AML-193 (cell line): ENCODE measurements at places on chromosomes 3 and 15.

- no peak for DNase-seq
Observed at GRCh38 chr3:156997351-156997750, 162.6 kb downstream of the CCNL1 start.

DNA sequence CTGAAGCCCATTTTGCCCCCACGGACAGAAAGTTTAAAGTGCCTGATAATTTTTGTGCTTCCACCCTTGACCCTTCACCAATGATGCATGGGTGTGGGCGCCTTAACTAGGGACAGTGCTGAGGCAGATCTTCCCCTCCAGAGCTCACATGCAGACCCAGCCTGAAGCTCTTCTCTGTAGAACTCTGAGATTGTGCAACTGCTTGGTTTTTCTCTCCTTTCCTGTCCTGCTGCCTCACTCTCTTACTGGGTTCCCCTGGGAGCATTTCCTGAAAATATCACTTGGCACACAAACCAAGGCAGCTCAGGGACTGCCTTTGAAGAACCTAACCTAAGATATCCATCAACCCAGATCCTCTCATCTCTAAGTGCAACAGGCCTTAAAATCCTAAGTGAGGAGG, 220.3 kb upstream of the STT3B start:
- peak; percentile 4 for DNase-seq

- DNase-seq, result no peak
Observed at GRCh38 chr3:13276438-13277195, 143.5 kb downstream of the NUP210 start.

GRCh38 chr3:150450916-150451315, 42.8 kb downstream of the TSC22D2 start:
- peak; percentile 81 for DNase-seq

DNA sequence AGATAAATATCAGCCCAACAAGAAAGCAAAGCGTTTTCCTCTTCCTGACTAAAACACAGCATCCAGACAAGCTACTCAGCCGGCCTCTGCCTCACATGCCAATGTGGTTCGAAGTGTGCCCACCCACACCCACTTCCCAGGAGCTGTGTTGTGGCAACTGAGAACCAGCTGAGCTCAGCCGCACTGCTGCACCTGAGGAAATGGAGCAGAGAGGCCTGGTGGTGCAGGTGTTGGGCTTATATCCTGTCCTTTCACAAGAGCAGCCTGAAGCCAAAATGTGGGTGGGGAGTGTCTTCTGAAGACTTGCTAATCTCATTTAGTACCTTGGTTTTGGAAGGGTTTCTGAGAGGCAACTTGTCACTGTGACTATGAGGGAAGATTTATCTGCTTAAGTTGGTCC, 23.0 kb upstream of the RETNLB start:
- DNase-seq, result no peak

DNA sequence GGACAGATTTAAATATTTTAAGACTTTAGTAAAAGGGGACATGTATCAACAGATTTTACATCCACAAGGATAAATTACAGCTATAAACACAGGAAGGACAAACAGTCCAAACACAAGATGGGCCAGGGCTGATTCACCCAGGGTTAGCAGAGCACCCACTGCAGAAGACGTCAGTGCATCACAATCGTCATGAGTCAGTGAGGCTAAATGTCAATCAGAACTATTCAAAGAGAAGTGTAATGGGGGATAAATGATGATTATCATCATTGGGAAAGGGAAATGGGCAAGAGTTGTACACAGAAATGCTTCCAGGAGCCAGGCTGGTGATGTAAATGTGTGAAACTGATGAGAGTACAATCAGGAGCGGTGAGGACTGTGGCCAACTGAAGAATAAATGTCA, 226.8 kb downstream of the PLCL2 start:
- no peak for DNase-seq

- DNase-seq, result no peak
Observed at GRCh38 chr3:116512281-116512680, 67.0 kb upstream of the LSAMP start.

- no peak for DNase-seq
Observed at GRCh38 chr3:23341147-23341838, 138.2 kb downstream of the UBE2E2 start.

DNA sequence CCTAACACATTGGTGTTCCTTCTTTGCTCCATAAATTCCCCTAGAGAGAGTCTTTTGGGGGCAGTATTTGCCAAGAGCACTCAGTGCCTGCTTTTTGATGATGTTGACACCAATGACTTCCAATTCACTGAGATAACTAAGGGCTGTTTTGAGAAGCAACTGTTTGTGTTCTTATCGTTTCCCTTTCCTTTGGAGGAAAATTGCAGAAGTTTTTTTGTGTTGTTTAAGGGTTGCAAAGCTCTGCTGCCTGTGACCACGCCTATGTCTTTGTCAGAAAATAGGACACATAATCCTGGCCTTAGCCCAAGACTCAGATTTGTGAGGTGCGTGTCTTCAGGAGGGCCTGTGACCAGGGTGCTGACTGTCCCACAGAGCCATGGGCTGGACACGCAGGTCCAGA, 99.6 kb downstream of the FAM43A start:
- DNase-seq, result no peak
